ENCODE measurements at places on chromosomes 1 and 21. TPM values are rescaled to one million over a fixed set of nuclear protein-coding genes. Genes with fewer than 3 reads are reported as not detected.

The OVAAL gene
- total RNA-seq = not detected

The ILDR2 gene
- total RNA-seq = 0.14 TPM

The PTGFR gene
- total RNA-seq = 0.14 TPM

The THRAP3 gene
- 140 TPM for total RNA-seq

The FCRL6 gene
- total RNA-seq = not detected

The RABGGTB gene
- total RNA-seq = 134 TPM

The ANGPTL1 gene
- not detected for total RNA-seq

The PRAMEF14 gene
- total RNA-seq = not detected

The SPRR2E gene
- total RNA-seq = not detected

The CLCA1 gene
- total RNA-seq = not detected

The PRRX1 gene
- 4.4 TPM for total RNA-seq

The RAP1GAP gene
- 0.07 TPM for total RNA-seq

The CLCNKA gene
- not detected for total RNA-seq

The FAM3B gene
- total RNA-seq = not detected

The KIF2C gene
- total RNA-seq = 38.6 TPM

The TEX38 gene
- not detected for total RNA-seq

The REN gene
- total RNA-seq = not detected

The SHISAL2A gene
- not detected for total RNA-seq

The ABCA4 gene
- total RNA-seq = 2.3 TPM

The ANKRD34A gene
- 0.13 TPM for total RNA-seq

The SCYL3 gene
- 8.7 TPM for total RNA-seq

The GJA9 gene
- total RNA-seq = not detected

The AK4 gene
- 35.0 TPM for total RNA-seq
